HepG2 (cell line): ENCODE measurements at places on chromosomes 3 and 15.

- DNase-seq = no peak
These were observed 70.4 kb downstream of the FOXP1 start for GRCh38 chr3:71513081-71513480.

DNA sequence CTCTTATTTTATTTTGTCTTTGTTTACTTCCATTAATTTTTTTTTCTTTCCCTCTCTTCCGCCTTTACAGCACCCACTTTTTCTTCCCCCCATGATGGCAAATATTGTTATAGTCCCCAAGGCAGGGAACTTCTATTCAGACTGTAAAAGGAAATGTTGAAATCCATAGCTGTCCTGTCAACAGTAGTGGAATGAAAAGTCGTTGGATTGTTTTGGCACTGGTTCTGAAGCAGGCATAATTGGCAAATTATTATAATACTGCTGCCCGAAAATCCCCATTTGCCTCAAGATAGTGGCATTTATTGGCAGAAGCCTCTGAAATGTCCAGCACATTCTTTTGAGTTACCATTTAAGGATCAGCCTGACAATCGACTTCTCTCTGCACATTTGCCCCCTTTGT, 150.6 kb downstream of the TPRG1 start:
- DNase-seq = no peak

GRCh38 chr15:51160484-51160883, 65.8 kb upstream of the TNFAIP8L3 start:
- no peak for DNase-seq

- DNase-seq = no peak
These were observed 39.3 kb downstream of the FGF7 start for GRCh38 chr15:49462232-49462844.

GRCh38 chr3:163953526-163953925, 1124.8 kb downstream of the SI start:
- no peak for DNase-seq

DNA sequence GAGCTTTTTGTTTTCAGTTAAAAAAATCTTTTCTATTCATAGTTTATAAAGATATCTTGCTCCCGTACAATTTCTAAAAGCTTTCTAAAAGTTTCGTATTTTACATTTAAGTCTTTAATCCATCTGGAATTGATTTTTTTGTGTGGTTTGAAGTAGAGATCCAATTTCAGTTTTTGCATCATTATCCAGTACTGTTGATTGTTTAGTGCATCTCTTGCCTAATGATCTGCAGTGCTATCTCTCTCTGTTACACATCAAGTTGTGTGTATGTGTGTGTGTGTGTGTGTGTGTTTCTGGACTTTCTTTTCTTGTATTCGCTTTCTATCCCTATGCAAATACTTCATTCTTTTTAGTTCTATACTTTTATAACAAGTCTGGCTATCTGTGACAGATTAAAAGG, 605.8 kb upstream of the DPPA4 start:
- DNase-seq = no peak

GRCh38 chr15:34084086-34084485, 17.6 kb downstream of the EMC7 start:
- DNase-seq = no peak

GRCh38 chr15:57158997-57159668, 217.2 kb upstream of the CGNL1 start:
- no peak for DNase-seq

- no peak for DNase-seq
These were observed 25.0 kb upstream of the DGKG start for GRCh38 chr3:186386883-186387560.

DNA sequence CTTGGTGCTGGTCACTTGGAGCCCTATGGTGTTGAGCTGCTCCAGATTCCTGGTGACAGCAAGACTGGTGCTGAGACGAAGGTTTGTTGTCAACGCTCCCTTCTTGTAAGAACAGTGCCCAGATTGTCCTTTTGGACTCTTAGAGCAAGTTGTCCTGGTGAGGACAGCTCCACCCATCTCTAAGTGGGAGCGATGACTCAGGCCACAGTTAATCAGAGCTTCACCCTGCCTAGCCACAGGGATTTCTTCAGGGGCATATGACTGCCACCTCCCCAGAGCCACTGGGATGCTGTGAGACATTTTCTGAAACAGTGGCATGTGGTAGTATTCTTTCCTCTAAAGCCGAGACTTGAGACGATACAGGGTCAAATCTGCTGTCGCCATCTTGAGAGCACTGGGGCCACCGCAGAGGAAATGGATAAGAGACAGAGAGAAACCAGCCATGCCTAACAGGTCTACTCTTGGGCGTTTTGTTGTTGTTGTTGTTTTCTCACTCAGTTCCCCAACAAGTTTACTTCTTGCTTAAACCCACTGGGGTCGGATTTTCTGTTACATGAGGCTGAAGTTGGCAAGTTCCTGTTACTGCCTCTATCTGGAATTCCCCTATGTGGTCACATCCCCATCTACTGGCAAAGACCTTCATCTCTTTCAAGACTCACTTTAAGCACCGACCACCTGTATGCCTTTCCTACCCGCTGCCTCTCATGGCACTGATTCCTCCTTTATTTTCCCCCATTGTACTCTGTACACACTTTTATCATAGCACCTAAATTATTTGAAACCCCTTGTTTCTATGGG, 16.0 kb upstream of the PCOLCE2 start:
- DNase-seq = peak; percentile 15

- DNase-seq = no peak
These were observed 59.1 kb downstream of the SUMF1 start for GRCh38 chr3:4407941-4408340.

- no peak for DNase-seq
These were observed 271.4 kb downstream of the THSD4 start for GRCh38 chr15:71386448-71387236.

DNA sequence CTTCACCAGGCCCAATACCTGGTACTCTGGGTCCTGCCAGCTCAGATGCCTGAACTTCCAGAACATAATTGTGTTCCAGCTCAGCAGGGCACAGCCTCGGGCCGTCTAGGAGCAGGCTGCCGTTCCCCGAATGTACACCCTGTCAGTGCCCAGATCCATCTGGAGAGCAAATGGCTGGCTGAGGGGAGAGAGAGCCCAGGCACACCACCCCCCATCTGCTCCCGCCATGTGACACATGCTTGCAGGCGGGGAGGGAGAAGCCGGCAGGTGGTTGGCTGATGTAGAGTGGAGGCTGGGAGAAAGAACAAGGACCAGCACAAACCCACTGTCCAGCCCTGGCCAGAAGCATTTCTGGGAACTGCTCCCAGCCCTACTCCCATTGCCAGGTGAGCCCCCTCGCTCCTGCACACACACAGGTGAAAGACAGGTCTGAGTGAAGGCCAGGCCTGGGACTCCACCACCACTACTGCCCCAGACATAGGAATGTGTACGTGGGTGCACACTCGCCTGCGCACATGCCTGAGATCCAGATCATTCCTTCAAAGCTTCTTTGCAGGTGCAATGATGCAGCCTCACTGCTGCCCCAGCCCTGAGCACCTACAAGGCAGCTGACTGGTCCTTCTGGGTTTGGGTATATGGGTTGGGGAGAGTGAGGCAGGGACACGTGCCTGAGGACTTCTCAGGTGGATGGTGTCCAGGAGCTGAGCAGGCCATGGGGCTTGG, 53.5 kb downstream of the SEMA5B start:
- no peak for DNase-seq

DNA sequence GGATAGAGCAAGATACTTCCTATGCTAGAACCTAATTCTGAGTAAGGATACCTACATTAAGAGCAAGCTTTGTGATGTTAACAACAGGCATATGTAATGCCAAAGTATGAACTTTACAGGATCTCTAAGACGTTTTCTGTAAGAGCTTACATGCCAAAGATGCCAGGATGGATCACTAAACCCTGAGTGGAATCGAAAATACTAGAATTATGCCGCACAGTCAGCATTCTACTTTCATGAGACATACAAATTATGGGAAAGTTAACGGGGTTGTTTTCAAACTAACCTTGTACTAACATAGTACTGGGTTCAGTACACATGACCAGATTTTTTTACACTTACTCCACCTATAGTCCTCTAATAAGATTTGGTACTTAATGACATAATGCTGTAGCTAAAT, 55.1 kb downstream of the AAGAB start:
- DNase-seq = no peak

DNA sequence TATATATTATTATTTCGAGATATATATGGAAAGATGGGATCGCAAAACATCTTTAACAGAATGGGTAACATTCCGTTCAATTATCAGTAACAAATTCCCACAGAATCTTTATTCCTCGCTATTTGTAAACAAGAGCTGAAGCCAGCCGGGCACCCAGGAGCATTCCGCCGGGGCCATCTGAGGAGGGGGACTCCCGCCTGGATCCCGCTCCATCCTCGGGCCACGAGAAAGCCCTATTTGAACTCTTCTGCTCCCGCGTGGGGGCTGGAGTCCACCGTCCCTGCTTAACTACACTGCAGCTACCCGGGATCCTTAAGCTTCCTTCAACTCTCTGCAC, 687 bp downstream of the GPR176 start:
- DNase-seq = no peak

DNA sequence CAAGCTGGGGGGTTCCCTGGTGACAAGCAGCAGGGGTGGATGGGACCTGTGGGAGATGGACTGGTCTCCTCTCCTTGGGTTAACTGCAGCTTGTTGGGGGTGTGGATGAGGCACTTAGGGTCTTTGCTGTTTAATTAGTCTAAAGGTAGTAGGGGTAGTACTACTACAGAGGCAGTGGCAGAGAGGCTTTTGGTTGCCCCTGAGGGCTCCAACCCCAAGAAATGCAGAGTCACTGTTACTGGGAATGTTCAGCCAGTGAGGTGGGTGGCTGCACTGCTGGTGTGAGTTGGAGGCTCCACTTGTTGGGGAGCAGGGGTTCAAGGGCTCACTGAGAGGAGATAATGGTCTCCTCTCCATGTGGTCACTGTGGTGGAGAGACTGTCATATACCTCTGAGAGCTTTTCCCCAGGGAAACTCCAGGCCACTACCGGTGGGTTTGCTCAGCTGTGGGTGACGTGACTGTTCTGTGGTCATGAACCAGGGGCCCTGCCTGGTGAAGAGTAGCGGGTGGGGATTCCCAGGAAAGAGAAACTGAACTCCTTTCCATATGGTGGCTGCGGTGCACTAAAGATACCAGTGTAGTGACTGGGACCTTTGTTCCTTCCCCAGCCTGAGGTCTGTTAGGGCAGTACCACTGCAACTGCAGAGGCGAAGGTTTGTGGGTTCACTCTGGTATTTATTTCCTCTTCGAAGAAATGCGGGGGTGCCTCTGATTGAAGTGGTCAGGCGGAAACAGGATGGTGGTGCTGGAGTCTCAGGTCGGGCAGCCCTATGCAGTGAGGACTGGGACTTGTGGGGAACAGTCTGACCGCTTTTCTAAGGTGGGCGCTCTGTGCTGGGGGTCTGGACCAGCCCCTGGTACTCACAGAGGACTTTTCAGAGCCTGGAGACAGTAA, 68.9 kb upstream of the TNFSF10 start:
- no peak for DNase-seq

GRCh38 chr15:57565311-57565710, 26.4 kb upstream of the MYZAP start:
- DNase-seq = no peak

- DNase-seq = no peak
These were observed 6.1 kb upstream of the TP63 start for GRCh38 chr3:189625071-189625470.

GRCh38 chr15:101349047-101349951, 54.3 kb upstream of the SNRPA1 start:
- no peak for DNase-seq

- DNase-seq = no peak
These were observed 69.6 kb downstream of the LRTM1 start for GRCh38 chr3:54858093-54858785.

DNA sequence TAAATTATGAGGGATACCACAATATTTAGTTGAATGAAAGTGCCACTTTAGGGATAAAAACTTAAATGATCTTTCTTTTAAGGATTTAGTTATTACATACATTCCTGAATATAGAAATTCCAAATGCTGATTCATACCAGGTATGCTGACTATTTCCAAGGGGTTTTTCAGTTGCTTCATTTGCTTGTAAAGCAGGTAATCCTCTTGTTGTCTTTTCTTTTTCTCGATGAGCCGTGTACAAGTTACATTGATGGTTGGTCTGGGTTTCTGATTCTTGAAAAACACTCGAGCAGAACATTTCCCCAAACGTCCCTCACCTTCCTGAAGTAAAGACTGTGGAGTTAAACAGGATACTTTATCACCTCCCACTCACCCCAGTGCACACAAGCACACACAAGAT, 21.7 kb downstream of the RARRES1 start:
- no peak for DNase-seq

DNA sequence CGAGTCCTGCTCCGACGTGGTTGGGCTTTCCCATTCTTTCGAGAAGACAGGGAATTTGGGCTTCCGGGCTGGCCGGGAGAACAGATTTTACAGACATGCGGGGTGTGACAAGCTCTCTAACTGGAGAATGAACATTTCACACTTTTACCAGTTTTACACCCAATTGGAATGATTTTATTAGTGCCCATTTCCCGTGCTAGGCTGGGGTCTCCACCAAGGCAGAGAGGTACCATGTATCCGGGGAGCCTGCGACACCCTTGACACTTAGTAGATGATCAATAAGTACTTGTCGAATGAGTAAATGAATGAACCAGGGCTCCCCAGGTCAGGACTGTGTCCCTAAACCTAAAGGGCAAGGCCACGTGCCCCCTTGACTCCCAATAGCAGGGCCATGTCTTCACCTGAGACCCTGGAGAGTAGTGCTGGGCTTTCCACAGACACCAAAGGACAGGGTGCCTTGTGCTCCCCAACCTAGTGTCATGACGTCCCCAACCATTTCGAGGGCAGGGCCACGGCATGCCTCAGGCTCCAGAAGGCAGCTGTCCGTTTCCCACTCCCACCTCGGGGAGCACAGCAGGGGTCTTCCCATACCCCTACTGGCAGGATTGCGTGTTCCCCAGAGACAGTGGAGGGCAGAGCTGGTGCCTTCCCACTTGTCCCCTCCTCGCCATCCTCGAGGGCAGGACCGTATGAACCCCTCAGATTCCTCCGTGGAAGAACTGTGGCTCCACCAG, 679 bp upstream of the MYD88 start:
- DNase-seq = no peak

- no peak for DNase-seq
These were observed 329.9 kb upstream of the ROBO1 start for GRCh38 chr3:80097674-80098073.

DNA sequence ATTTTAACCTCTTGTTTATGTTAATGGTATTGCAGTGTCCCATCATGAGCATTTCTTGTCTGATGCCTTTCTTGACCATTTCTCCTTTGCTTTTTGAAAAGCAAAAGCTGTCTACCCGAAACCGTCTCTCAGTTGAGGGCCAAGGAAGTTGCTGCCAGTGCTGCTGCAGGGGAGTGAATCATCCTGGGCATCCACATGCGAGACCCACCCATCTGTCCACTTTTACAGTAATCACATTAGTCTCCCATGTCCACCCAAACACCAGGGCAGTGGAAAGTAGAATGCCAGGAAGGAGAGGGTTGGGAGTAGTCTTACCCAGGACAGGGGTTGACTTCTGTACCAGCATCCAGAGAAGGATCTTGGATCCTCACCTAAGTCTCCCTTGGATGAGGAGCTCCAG, 48.6 kb upstream of the TEX264 start:
- DNase-seq = no peak

- no peak for DNase-seq
These were observed 46.8 kb upstream of the VPS8 start for GRCh38 chr3:184765047-184765729.
